ENCODE measurements at places on chromosomes 16 and 17. TPM values are rescaled to one million over a fixed set of nuclear protein-coding genes. Genes with fewer than 3 reads are reported as not detected.

The ZNF75A gene
- 22.3 TPM for total RNA-seq

The ZG16 gene
- total RNA-seq: not detected

The LRRC37A gene
- 4.2 TPM for total RNA-seq

The NT5C gene
- 87.0 TPM for total RNA-seq

The MAP1LC3B gene
- 38.1 TPM for total RNA-seq

The MT1H gene
- not detected for total RNA-seq

The BCL6B gene
- under 0.01 TPM for total RNA-seq

The KRT40 gene
- total RNA-seq: 0.14 TPM

The ABCA5 gene
- 12.3 TPM for total RNA-seq

The BORCS6 gene
- 7.6 TPM for total RNA-seq

The LGALS9B gene
- total RNA-seq: not detected

The ETV4 gene
- 26.1 TPM for total RNA-seq

The PLEKHG4 gene
- 6.6 TPM for total RNA-seq

The CBFA2T3 gene
- total RNA-seq: not detected

The SNX20 gene
- total RNA-seq: not detected

The FNDC8 gene
- total RNA-seq: not detected

The SSTR5 gene
- not detected for total RNA-seq

The TBC1D3I gene
- not detected for total RNA-seq

The CHRNE gene
- total RNA-seq: 0.14 TPM
